ENCODE measurements at places on chromosomes 5 and 9. TPM values are rescaled to one million over a fixed set of nuclear protein-coding genes. Genes with fewer than 3 reads are reported as not detected.

DNA sequence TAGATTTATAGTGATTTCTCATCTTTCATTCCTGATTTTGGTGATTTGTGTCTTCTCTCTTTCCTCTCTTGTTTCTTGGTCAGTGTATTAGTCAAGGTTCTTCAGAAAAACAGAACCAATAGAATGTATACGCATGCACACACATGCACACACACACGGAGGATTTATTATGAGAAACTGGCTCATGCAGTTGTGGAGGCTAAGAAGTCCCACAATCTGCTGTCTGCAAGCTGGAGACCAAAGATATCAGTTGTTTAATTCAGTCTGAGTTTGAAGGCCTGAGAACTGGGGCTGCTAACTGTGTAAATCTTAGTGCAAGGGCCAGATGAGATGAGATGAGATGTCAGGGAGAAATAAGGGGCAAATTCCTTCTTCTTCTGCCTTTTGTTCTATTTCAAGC, 5.7 kb upstream of the RPS23 start:
- DNase-seq, result no peak

GRCh38 chr9:94082956-94083355, 1.3 kb upstream of the PTPDC1 start:
- no peak for DNase-seq

- DNase-seq, result peak; percentile 10
These were observed 10.8 kb downstream of the SARDH start for GRCh38 chr9:133727277-133727875.

GRCh38 chr5:124951661-124952060, 205.2 kb upstream of the ZNF608 start:
- no peak for DNase-seq

GRCh38 chr9:93904649-93905472, 50.3 kb downstream of the BARX1 start:
- DNase-seq, result no peak

- no peak for DNase-seq
These were observed 11.7 kb downstream of the MAP3K1 start for GRCh38 chr5:56827049-56827448.

DNA sequence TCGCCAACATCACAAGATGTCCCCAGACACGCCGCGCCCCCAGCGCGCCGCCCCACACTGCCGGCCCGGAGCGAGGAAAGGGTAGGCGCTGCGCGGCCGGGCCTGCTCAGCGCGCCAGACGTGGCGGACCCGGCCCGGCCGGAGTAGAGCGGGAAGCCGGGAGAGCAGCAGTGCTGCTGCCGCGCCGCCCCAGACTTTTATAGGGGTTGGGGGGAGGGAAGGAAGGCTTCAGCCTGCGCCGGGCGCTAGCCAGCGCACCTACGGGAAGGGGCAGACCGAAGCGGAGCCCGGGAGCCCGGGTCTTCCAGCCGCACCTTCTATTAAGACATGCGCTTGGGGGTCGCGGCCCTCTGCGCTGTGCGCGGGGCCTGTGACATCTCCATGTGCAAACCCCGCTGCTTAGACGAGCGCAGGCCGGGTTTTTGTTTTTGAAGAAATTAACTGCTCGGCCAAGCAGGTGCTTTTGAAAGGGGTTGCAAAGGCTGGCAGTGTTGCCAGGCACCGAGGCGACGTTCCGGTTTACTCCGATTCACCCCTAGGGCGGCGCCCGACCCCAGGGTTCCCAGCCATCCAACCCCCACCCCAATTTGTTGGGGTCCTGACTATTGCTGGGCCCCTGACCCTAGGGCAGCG, 353 bp upstream of the PAX5 start:
- DNase-seq, result peak; percentile 57

CDX1 gene
- not detected for total RNA-seq

DNA sequence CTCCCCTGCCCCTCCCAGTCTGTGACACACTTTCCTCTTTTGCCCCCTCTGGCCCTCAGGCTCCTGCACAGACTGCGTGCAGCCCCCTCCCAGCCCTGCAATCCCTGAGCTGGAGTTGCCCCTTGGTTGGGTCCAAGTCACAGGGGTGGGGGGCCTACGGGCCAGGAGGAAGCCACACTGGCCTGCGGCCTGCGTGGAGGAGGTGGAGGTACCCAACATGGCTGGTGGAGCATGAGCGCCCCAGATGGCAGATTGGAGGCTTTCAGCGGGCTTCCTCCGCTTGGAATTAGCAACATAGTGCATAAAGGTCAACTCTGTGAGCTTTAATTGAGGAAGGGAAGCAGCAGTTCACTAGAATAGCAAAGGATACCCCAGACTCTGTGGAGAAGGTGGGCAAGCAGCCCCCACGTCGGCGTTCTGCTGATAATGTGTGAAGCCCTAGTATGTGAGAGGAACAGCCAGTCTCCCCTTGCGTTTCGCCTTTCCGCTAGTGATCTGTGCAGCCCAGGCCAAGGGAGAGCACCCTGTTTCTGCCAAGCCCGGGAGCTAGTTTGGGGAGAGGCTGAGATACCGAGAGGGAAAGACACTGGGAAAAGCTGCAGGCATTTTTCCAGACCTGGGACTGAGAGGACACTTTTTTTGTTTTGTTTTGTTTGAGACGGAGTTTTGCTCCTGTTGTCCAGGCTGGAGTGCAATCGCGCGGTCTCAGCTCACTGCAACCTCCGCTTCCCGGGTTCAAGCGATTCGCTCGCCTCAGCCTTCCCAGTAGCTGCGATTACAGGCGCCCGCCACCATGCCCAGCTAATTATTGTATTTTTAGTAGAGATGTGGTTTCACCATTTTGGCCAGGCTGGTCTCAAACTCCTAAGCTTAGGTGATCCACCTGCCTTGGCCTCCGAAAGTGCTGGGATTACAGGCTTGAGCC, 35.3 kb upstream of the MACIR start:
- DNase-seq, result no peak

DNA sequence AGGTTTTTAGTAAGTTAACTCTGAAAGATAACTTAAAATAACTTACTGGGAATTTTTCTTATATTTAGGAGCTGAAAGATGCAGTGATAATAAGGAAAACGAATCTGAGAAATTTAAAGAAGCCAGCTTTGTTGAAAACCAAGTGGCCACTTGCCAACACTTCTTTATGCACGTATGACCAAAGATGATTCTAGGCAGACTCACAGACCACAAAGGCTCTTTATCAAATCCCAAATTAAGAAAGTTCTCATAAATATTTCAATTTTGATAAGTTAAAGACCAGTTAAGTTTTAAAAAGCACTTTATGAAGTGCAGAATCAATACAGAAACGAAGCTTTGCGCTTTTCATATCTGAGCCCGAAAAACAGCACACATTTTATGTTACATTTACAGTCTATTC, 1.5 kb downstream of the AFF4 start:
- no peak for DNase-seq

- DNase-seq, result no peak
These were observed 30.5 kb upstream of the MSX2 start for GRCh38 chr5:174693697-174694385.

DNA sequence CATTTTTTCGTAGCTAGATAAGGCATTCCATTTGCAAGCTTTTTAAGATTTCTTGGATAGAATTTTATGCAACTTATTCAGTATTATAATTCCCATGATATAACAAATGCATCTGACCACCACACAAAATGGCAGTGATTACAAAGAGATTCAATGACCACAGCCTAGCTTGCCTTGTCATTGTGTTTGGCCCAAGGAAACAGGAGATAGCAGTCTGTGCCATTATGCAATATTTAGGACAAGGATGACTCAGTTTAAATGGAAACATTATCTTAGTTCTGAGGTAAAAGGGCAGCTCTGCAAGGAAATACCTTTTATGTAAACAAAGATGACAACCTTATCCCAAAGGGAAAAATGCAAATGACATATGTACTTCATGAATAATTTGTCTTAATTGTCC, 89.8 kb downstream of the NUDT12 start:
- no peak for DNase-seq

DNA sequence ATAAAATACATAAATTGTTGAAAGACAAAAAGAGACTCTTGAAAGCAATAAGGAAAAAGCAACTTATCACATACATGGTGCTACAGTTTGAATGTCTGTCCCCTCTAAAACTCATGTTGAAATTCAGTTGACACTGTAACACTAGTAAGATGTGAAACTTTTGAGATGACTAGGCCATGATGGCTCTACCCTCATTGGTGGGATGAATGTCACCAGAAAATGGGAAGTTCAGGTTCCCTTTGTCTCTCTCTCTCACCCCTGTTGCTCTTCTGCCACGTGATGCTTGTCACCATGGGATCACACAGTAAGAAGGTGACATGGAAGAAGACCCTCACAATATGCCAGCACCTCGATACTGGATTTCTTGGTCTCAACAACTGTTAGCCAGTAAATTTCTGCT, 50.3 kb upstream of the SPTLC1 start:
- DNase-seq, result no peak

PRUNE2 gene
- total RNA-seq, result 63.8 TPM

CDKN2B-AS1 gene
- total RNA-seq, result not detected

RALGPS1 gene
- total RNA-seq, result 23.8 TPM

IGFBPL1 gene
- 590 TPM for total RNA-seq

DNA sequence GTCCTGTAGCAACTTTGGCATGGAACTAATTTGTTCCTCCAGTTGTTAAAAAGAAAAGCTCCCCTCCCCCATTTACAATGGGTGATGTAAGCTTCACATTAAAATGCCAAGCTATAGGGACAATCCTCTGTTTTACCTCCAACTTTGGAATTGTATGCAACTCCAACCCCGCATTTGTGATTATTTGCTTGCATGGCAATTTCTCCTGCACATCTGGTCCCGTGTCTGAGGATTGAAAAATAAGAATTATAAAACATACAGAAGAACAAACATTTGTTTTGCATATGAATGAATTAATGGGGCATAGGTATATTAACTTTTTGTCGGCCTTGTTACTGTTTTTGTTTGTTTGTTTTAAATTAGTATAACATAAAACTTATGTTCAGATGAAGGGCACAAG, 17.2 kb downstream of the PCSK1 start:
- DNase-seq, result no peak

GRCh38 chr9:117649126-117649525, 55.1 kb upstream of the TLR4 start:
- DNase-seq, result no peak

GRCh38 chr9:135281791-135282737, 194.6 kb downstream of the OLFM1 start:
- no peak for DNase-seq

GRCh38 chr5:129440424-129440823, 19.7 kb upstream of the ADAMTS19 start:
- no peak for DNase-seq

RXRA gene
- total RNA-seq, result 20.5 TPM

GRCh38 chr5:177455661-177456590, 9.3 kb downstream of the PRR7 start:
- DNase-seq, result peak; percentile 95

GRCh38 chr9:13567833-13568232, 288.3 kb upstream of the MPDZ start:
- DNase-seq, result no peak

GRCh38 chr9:94889628-94890027, 163.1 kb downstream of the AOPEP start:
- DNase-seq, result no peak

CENPH gene
- 9.5 TPM for total RNA-seq

GRCh38 chr9:134442486-134443173, 116.4 kb downstream of the RXRA start:
- peak; percentile 73 for DNase-seq

GRCh38 chr5:135503871-135504270, 31.9 kb downstream of the NEUROG1 start:
- DNase-seq, result no peak

- no peak for DNase-seq
These were observed 2.0 kb upstream of the MZB1 start for GRCh38 chr5:139391570-139392323.

BRINP1 gene
- 14.0 TPM for total RNA-seq

DNA sequence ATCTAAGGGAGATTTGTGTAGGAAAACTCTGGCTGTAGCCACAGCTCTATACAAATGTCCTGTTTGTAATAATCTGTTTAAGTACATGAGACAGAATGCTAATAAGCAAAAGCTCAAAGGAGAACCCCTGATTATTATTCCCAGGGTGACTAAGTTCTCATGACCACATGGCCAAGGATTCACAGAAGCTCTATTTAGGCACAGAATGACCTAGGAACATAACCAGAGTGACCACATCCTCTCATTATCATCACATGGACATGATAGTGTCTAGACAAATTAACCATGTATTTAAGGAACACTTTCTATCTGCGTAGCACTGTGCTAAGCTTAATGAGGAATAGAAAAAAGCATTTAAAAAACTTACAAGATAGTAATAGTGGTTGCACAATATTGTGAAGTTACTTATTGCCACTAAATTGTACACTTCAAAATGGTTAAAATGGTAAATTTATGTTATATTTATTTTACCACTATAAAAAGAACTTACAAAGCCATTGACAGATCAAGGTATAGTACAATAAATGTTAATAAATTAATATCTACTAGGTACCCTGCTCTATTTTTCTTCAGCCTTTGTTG, 56.3 kb downstream of the STX17 start:
- no peak for DNase-seq

GRCh38 chr5:102278231-102278630, 17.9 kb downstream of the SLCO4C1 start:
- no peak for DNase-seq

CCNO gene
- not detected for total RNA-seq

- DNase-seq, result peak; percentile 75
These were observed 8.0 kb upstream of the PCA3 start for GRCh38 chr9:76756268-76756640.

GRCh38 chr9:125690679-125691078, 16.3 kb downstream of the MAPKAP1 start:
- no peak for DNase-seq

GRCh38 chr5:142466195-142466971, 141.6 kb upstream of the SPRY4 start:
- DNase-seq, result no peak

- DNase-seq, result no peak
These were observed 509.4 kb upstream of the KLF4 start for GRCh38 chr9:107999011-107999410.
